PC-9 (cell line): ENCODE measurements at places on chromosomes 4 and X. TPM values are rescaled to one million over a fixed set of nuclear protein-coding genes. Genes with fewer than 3 reads are reported as not detected.
A peak's percentile ranks its signal among the peaks of the same experiment; 100 is the strongest.

The OFD1 gene
- total RNA-seq = 31.6 and 35.6 TPM in 2 replicates

The RTL9 gene
- 0.79 TPM in 1 of 2 replicates, not detected in the other for total RNA-seq

The CASP6 gene
- total RNA-seq = 22.3 and 22.4 TPM in 2 replicates

The MAGEB16 gene
- total RNA-seq = not detected in 2 replicates

The CHIC2 gene
- total RNA-seq = 8.7 and 12.1 TPM in 2 replicates

GRCh38 chrX:9730752-9731151 lies 34.9 kb downstream of the GPR143 start:
- H3K4me1 ChIP-seq = no peaks in the 10 kb centered on the region
- no peak for DNase-seq
- no peaks in the 10 kb centered on the region for H3K36me3 ChIP-seq
- H3K27ac ChIP-seq = no peak overlapping the region

GRCh38 chrX:119655125-119655524 lies 37.8 kb downstream of the SEPTIN6 start:
- H3K4me1 ChIP-seq = peaks cover 18% of the 10 kb centered on the region
- DNase-seq = peak; percentile 7
- H3K36me3 ChIP-seq = no peaks in the 10 kb centered on the region
- no peak overlapping the region for H3K4me3 ChIP-seq
- H3K27ac ChIP-seq = no peak overlapping the region
- no peaks in the 10 kb centered on the region for H3K27me3 ChIP-seq

- H3K27me3 ChIP-seq = no peaks in the 10 kb centered on the region
- H3K36me3 ChIP-seq = no peaks in the 10 kb centered on the region
- H3K4me1 ChIP-seq = no peaks in the 10 kb centered on the region
- no peak overlapping the region for H3K4me3 ChIP-seq
- no peak overlapping the region for H3K27ac ChIP-seq
Measured at GRCh38 chr4:13151194-13151593, 332.9 kb downstream of the RAB28 start.

DNA sequence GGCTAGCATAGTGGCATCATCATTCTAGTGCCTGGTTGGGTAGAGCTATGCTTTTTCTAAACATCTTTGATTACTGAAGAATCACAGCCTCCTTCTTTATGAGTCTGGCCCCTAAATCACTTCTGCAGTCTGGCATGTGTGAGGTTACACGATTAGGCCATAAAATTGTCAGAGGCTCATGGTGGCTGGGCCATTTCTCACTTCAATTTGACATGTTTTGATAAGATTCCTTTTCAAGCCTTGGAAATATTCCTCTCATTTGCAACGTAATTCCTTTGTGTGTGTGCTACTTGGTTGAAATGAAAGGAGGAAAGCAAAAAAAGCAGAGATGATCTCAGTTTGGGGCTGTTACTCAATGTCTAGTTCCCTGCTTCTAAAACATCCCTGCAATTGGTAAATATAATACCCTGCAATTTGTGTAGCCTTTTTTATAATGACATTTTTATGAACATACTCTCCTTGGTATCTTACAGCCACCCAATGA lies 6.2 kb downstream of the CCKAR start:
- H3K27ac ChIP-seq = no peak overlapping the region
- no peaks in the 10 kb centered on the region for H3K36me3 ChIP-seq
- DNase-seq = no peak
- H3K27me3 ChIP-seq = peaks cover 12% of the 10 kb centered on the region; the same call in 1 of the 2 replicates
- H3K4me1 ChIP-seq = no peaks in the 10 kb centered on the region

DNA sequence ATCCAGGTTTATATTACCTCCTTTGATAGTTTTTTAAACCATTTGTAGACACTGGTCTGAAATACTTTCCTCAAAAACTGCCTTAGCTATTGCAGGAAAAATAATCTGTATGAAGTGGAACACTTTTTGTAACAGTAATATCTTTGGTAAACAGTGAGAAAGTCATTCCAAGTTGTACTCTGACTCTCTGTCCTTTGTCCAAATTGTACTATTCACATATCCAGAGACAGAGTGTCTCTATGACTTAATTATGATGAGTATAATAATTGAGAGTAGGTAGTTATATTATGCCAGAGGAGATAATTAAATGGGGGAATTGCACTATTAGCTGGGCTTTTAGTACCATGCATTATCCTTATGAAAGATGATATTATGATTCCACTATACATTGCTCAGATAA lies 112.6 kb upstream of the LCORL start:
- H3K27ac ChIP-seq = no peak overlapping the region
- H3K4me1 ChIP-seq = no peaks in the 10 kb centered on the region
- H3K36me3 ChIP-seq = no peaks in the 10 kb centered on the region

GRCh38 chr4:81019006-81019405 lies 11.5 kb upstream of the BMP3 start:
- peaks cover 40% of the 10 kb centered on the region for H3K4me1 ChIP-seq
- H3K4me3 ChIP-seq = no peak overlapping the region
- no peaks in the 10 kb centered on the region for H3K27me3 ChIP-seq
- no peaks in the 10 kb centered on the region for H3K36me3 ChIP-seq
- no peak for DNase-seq

GRCh38 chr4:24112466-24112865 lies 222.6 kb upstream of the PPARGC1A start:
- no peak overlapping the region for H3K27ac ChIP-seq
- no peaks in the 10 kb centered on the region for H3K27me3 ChIP-seq
- no peaks in the 10 kb centered on the region for H3K4me1 ChIP-seq
- DNase-seq = no peak
- no peaks in the 10 kb centered on the region for H3K36me3 ChIP-seq

DNA sequence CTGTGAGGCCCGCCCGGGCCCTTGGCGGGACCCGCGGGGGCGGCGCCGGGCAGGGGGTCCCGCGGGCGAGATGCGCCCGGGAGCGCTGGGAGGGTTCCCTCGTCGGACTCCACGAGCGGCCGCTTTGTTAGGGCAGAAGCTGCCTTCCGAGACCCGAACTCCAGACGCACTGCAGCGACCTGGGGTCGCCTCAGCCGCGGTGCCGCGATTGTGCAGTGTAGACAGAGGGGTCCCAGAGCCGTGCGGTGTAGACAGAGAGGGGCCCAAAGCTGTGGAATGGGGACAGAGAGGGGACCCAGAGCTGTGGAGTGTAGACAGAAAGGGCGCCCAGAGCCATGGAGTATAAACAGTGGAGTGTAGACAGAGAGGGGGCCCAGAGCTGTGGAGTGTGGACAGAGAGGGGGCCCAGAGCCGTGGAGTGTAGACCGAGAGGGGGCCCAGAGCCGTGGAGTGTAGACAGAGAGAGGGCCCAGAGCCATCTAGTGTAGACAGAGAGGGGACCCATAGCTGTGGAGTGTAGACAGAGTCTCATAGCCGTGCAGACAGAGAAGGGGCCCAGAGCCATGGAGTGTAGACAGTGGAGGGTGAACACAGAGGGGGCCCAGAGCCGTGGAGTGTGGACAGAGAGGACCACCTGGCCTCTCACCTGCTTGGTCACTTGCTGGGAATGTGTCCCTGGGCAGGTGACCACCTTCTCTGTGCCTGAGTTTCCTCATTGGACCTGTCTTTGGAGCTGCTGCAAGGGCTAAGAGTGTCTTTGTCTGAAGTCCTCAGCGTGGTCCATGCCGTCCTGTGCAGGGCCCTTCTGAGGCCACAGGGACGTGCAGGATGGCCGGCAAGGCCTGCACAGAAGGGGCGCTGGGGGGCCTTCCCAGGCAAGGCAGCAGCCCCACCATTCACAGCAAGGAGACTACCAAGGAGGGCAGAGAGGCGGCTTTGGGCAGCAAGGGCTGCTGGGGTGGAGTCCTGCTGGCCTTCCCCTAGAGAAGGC lies 875 bp downstream of the RGS12 start:
- peak overlapping the region; percentile 55; the same call in 1 of the 2 replicates for H3K4me3 ChIP-seq
- H3K27ac ChIP-seq = no peak overlapping the region
- H3K36me3 ChIP-seq = no peaks in the 10 kb centered on the region
- no peak for DNase-seq

- H3K4me1 ChIP-seq = 0 out of 2 replicates have a peak, but pooled peaks cover 5% of the 10 kb centered on the region
- H3K27ac ChIP-seq = no peak overlapping the region
- no peaks in the 10 kb centered on the region for H3K27me3 ChIP-seq
- DNase-seq = no peak
Measured at GRCh38 chrX:16788477-16788876, 2.2 kb downstream of the TXLNG start.

- no peaks in the 10 kb centered on the region for H3K36me3 ChIP-seq
- H3K27me3 ChIP-seq = peaks cover 19% of the 10 kb centered on the region
- no peak overlapping the region for H3K27ac ChIP-seq
- no peak for DNase-seq
- H3K4me1 ChIP-seq = peaks cover 2% of the 10 kb centered on the region; the same call in 1 of the 2 replicates
Measured at GRCh38 chr4:1033840-1034551, 22.6 kb downstream of the FGFRL1 start.

GRCh38 chr4:141335166-141335565 lies 114.5 kb downstream of the ZNF330 start:
- no peak overlapping the region for H3K27ac ChIP-seq
- no peak for DNase-seq
- H3K4me1 ChIP-seq = peaks cover 11% of the 10 kb centered on the region

DNA sequence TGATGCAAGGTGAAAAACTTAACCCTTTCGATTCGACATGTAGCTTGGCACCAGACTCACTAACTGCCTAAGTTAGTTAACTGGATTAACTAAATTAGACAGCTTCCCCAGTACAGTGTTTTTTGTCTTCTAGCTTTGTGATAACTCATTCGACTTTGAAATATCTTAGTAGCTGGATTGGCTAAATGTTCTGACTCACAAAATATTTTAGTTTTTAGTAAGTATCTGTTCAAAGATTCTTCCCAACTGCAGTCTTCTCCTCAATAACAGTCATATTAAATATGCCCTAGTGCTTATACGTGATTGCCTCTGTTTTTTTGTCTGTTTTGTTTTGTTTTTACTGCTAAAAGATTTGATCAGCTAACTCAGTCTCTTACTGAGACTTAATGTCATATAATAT lies 102.9 kb downstream of the KCNIP4 start:
- H3K27ac ChIP-seq = no peak overlapping the region
- no peaks in the 10 kb centered on the region for H3K27me3 ChIP-seq
- H3K36me3 ChIP-seq = no peaks in the 10 kb centered on the region
- no peak overlapping the region for H3K4me3 ChIP-seq
- H3K4me1 ChIP-seq = no peaks in the 10 kb centered on the region

- H3K4me1 ChIP-seq = peaks cover 10% of the 10 kb centered on the region; the same call in 1 of the 2 replicates
- no peaks in the 10 kb centered on the region for H3K27me3 ChIP-seq
- DNase-seq = peak; percentile 42
Measured at GRCh38 chr4:160523231-160523630, 1420.4 kb downstream of the RAPGEF2 start.

GRCh38 chr4:74968456-74969164 lies 35.7 kb downstream of the PARM1 start:
- H3K36me3 ChIP-seq = no peaks in the 10 kb centered on the region
- no peaks in the 10 kb centered on the region for H3K4me1 ChIP-seq
- no peaks in the 10 kb centered on the region for H3K27me3 ChIP-seq
- DNase-seq = no peak
- no peak overlapping the region for H3K4me3 ChIP-seq

DNA sequence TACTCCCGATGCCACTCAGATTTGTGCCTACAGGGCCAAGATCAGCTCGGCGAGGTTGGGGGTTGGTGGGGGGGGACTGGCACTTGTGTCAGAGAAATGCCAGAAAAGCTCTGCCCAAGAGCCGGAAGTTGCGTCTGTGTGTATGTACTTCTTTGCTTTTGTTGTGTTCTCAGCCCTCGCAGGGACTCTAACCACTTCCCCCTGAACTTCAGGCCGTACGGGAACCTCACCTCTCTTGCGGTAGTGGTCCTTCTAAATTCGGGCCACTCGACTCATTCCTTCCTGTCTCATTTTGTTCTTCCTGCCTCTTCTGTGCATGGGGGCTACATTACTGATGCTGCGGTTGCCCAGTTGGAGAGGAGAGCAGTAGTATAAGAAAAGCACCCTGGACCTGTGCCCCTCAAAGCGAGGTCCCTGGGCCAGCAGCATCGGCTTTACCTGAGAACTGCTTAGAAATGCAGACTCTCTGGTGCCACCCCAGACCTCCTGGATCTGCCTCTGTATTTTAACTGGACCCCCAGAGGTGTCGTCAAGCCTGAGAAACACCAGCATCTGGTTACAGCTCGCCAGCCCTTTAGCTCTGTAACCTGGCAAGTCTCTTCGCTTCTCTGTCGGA lies 146.3 kb upstream of the RPS6KA3 start:
- no peak overlapping the region for H3K27ac ChIP-seq
- no peak for DNase-seq
- no peaks in the 10 kb centered on the region for H3K4me1 ChIP-seq
- H3K4me3 ChIP-seq = no peak overlapping the region
- no peaks in the 10 kb centered on the region for H3K27me3 ChIP-seq
- H3K36me3 ChIP-seq = no peaks in the 10 kb centered on the region

- H3K27ac ChIP-seq = peak overlapping the region; percentile 51
- peaks cover 7% of the 10 kb centered on the region; the same call in 1 of the 2 replicates for H3K36me3 ChIP-seq
- no peak overlapping the region for H3K4me3 ChIP-seq
- no peaks in the 10 kb centered on the region for H3K27me3 ChIP-seq
- peak; percentile 76 for DNase-seq
Measured at GRCh38 chr4:83212041-83212851, 72.4 kb downstream of the COQ2 start.

DNA sequence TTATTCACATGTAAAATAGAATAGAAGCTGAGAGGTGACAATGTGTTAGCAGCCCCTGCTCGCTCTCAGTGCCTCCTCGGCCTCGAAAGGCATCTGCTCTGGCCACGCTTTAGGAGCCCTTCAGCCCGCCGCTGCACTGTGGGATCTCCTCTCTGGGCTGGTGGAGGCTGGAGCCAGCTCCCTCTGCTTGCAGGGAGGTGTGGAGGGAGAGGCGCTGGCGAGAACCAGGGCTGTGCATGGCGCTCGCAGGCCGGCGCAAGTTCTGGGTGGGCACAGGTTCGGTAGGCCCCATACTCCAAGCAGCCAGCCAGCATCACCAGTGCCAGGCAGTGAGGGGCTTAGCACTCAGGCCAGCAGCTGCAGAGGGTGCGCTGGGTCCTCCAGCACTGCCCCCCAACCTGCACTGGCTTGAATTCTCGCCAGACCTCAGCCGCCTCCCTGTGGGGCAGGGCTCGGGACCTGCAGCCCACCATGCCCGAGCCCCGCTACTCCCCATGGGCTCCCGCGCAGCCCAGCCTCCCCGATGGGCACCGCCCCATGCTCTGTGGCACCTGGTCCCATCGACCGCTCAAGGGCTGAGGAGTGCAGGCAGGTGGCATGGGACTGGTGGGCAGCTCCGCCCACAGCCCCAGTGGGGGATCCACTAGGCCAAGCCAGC lies 1346.7 kb upstream of the IGFBP7 start:
- H3K27me3 ChIP-seq = no peaks in the 10 kb centered on the region
- DNase-seq = no peak
- H3K27ac ChIP-seq = no peak overlapping the region
- H3K4me3 ChIP-seq = no peak overlapping the region

DNA sequence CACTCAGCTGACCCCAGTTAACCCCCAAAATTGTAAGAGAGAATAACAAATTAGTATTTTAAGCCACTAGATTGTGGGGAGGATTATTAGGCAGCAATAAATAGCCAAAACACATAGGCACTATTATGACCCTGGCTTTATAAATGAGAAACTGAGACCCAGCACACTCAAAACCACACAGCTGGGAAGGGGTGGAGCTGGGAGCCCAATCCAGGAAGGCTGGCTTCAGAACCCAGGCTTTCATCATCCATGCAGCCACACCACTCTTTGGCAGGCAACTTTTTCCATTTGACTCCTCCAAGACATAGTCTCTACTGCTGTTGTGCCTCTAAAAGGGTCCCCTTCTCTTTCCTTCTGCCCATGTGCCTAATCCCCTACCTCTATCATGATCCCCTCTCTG lies 253.8 kb downstream of the DHX15 start:
- no peak for DNase-seq
- H3K4me3 ChIP-seq = no peak overlapping the region
- no peaks in the 10 kb centered on the region for H3K36me3 ChIP-seq
- no peak overlapping the region for H3K27ac ChIP-seq
